ENCODE measurements at places on chromosomes 3 and 15.

DNA sequence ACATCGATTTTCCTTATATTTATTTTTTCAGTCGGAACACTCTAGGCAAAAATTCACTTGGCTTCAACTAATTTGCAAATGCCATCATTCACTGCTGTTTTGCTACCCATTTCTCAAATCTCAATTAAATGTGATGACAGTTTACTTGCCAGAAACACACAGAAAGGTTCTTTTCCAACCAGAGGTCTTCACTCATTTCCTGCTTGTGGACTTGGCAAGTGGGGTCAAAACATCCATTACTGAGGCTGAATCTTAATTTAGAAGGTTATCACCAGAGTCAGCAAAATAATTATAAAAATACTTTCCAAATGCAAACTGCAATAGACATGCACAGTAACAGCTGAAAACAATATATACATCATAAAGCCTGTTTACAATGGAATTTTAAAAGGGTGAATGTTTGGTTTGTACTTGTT, 625.4 kb upstream of the TBL1XR1 start:
- DNase-seq, result no peak

GRCh38 chr3:38551026-38551832, 55.1 kb downstream of the EXOG start:
- DNase-seq, result no peak

- DNase-seq, result no peak
Measured at GRCh38 chr15:49860101-49860500, 239.3 kb downstream of the DTWD1 start.

- DNase-seq, result no peak
Measured at GRCh38 chr3:151462278-151462780, 1.5 kb upstream of the IGSF10 start.

DNA sequence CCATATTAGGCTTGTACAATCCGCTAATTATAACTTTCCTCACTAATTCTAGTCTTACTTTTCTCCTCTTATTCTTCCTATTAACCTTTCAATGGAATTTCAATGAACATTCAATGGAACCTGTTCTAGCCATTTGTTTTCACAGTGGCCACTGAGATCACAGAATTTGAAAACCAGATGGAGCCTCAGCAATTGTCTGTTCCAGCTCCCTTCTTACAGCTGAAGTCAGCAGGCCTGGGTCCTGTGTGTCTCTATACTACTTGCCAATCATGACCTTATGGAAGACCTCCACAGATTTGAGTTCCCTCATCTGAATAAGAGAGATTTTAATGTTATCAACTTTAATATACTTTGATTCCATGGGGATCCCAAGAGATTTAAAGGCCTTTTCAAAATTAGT, 36.6 kb downstream of the TJP1 start:
- DNase-seq, result no peak

DNA sequence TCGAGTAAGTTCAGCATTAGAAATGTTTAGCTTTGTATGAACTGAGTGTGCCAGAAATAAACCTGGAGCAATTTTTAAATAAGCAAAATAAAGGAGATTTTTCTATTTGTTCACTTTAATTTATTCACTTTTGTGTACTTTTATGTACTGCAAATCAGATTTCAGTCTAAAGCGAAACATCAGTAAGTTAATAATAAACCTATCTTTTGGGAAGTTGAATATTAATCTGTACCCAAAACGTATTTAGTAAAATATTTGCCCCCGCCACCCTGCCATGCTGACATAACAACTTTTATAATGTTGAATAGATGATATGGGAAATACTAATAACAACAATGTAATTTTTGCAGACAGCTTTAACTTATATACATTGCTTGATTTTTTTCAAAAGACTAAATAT, 230.0 kb downstream of the CDIN1 start:
- no peak for DNase-seq

- DNase-seq, result no peak
Measured at GRCh38 chr3:152682477-152682876, 152.5 kb upstream of the P2RY1 start.

- no peak for DNase-seq
Measured at GRCh38 chr3:14471016-14471415, 68.6 kb downstream of the SLC6A6 start.

- no peak for DNase-seq
Measured at GRCh38 chr3:188361888-188362287, 207.9 kb downstream of the LPP start.

Data from stimulated activated CD8-positive, alpha-beta memory T cell treated with anti-CD3 and anti-CD28 coated beads, Interleukin-12 subunit alpha, Interleukin-12 subunit beta, amount 100 ng/mL, for 4 hours (primary cell).